ENCODE measurements at places on chromosomes 3 and 15.
A peak's percentile ranks its signal among the peaks of the same experiment; 100 is the strongest.

GRCh38 chr3:113556316-113556945 is 24.1 kb downstream of the SIDT1 start:
- no peak for DNase-seq

DNA sequence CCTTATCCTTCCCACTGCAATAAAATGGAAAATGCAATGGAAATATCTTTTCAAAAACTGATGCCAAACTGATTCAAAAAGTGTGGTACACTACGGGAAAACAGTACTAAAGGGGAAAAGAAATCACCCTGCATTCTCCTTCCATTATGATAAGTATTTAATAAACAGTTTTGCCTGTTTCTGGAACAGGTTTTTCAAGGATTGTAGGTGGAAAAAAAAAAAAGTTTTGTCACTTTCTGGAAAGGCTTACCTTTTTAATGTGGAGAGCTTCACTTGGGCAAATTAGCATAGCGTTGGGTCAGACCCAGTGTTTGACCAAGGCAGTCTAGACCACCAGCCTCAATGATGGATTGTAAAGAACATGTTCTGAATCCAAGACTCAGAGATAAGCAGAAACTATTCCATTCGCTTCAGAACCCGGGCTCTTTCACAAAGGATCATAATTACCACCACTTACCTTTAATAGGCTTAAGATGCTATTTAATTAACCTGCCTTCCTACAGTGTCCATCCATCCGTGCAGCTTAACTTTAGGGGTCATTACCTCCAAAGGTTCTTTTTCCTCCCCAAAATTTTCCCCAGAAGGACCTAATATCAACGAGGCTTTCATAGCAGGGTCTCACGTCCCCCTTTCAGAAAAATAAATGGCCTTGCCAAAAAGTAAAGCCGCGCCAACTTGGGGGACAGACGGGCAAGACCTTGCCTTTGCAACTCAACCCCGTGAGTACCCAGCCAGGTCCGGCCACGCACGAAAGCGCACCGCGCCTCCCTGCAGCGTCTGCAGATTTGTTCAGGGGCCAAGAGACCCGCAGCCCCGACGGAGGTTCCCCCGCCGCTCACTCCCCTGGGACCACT is 1.0 kb downstream of the DCBLD2 start:
- DNase-seq: peak; percentile 2

DNA sequence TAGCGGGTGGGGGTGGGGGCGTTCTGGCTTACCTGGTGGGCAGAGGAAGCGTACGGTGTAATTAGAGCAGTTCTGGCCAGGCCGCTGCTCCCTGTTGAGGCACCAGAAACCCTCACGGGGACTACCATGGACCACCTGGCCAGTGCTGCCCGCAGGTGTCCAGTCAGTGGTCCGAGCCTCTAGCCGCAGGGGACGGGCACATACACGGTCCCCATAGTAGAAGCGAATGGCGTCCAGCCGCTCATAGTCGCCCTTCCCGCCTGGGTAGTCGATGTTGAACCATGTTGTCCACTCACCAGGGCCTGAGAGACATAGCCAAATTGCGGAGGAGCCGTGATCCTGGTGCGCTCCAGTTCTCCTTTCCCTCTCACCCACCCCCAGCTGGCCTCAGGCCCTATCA is 4.5 kb downstream of the CILP start:
- no peak for DNase-seq

GRCh38 chr3:171005648-171006047 is 20.9 kb downstream of the SLC2A2 start:
- DNase-seq: no peak

DNA sequence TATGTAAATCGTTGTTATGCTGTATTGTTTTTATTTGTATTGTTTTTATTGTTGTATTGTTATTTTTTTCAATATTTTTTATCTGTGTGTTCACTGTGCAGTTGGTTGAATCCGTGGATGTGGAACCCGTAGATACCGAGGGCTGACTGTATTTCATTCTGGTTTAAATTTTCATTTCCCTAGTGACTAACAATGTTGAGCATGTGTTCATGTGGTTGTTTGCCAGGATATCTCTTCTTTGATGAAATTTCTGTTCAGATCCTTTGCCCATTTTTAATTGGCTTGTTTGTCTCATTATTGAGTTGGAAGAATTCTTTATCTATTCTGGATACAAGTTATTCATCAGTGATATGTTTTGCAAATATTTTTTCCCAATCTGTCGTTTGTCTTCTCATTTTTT is 29.7 kb downstream of the STOML1 start:
- DNase-seq: no peak

- no peak for DNase-seq
Measured at GRCh38 chr3:182133752-182134151, 422.0 kb downstream of the SOX2 start.

GRCh38 chr3:174333640-174334039 is 525.5 kb upstream of the NAALADL2 start:
- no peak for DNase-seq

- no peak for DNase-seq
Measured at GRCh38 chr15:98745179-98745578, 96.8 kb downstream of the IGF1R start.

DNA sequence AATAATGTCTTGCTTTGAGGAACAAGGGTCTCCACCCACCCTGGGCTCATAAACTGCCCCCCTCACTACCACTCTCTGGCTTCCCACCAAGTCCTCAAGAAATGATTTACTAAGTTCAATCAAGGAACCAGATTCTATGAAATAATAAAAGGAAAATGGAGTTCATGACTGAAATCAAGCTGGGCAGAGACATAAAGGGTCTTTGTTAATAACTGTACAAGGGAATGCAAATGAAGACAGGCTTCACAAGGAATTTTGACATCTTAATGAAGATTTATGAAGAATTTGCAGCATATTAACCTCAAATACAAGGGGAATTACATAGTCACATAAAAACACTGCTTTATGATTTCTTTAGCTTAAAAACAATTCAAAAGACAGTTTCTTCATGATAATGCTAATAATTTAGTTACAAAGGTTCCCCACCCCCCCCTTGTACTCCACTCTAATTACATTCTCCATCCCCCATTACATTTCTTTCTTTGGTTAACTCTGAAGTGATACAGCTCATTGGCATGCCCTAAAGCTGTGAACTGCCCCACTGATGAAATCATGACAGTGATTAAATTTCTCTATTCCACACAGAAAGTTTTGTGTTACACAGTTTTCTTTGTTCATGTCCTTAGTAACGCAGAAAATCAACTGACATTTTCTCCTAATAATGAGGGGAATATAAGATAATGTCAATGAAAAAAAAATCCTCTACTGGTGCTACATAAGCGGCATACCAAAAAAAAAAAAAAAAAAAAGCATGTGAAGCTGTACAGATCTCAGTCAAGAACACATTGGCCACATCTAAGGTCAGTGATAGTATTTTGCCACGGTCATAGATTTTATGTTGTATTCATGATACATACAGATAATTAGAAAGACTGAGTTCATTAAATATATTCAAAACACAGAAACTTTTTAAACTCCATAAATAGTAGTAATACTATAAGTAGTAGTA is 54.4 kb downstream of the WWTR1 start:
- DNase-seq: no peak

DNA sequence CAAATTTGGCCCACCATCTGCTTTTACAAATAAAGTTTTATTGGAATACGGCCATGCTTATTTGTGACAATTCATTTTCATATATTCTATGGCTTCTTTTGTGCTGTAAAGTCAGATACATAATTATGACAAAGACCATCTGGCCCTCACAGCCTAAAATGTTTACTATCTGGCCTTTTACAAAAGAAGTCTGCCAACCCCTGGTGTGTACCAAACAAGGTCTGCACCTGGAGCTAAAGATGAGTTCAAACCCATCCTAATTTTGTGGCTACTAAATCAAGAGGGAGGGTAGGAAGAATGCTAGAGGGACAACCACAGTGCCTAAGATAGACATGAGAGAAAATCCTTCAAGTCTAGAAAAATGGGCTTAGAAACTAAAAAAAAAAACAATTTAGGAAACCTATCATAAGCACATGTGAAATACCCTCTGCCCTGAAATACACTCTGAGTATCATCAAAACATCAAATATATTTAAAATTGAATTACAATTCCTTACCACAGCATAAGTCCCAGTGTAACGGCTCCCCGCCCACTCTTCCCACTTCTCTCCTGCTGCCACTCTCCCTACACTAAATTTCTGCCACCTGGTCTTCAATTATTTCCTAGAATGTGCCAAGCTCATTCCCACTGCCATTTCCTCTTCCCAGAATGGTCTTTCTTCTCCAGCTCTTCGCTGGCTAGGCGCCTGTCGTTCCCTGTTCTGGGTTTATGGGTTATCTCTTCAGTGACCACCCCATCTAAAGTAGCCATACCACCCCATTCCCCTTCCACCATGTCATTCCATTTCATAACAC is 950.7 kb upstream of the CFAP20DC start:
- no peak for DNase-seq

GRCh38 chr3:185094697-185095096 is 58.2 kb downstream of the C3orf70 start:
- DNase-seq: no peak

- DNase-seq: no peak
Measured at GRCh38 chr3:46853441-46854415, 9.5 kb downstream of the MYL3 start.

- no peak for DNase-seq
Measured at GRCh38 chr3:11391174-11391879, 119.1 kb downstream of the ATG7 start.
